ENCODE measurements at places on chromosomes 7 and 10.

DNA sequence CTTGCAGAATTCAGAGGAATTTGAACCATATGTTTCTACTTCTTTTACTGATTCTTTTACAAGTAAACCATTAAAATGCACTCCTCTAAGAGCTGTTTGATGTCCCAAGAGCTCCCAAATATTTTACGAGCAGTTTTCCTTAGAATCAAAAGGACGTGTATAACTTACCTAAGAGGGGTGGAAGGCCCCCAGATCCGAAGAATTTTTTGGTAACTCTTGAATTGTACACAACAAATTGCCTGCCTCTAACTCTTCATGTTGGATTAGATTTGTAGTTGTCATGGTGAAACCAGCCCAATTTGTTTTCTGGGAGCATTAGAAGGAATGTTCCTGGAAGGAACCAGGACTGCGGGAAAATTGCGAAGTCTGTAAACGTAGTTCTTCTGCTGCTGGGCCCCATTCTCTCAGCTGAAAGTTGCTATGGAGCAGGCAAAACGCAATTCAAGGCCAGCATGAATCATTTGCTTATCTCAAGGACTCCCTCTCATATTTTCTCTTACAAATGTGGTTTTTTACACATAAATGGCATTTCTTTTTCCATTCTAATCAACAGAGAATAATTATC is 124.8 kb upstream of the TMEM72 start:
- DNase-seq: no peak

- DNase-seq: no peak
These were observed 7.8 kb downstream of the KCND2 start for GRCh38 chr7:120280743-120281142.

DNA sequence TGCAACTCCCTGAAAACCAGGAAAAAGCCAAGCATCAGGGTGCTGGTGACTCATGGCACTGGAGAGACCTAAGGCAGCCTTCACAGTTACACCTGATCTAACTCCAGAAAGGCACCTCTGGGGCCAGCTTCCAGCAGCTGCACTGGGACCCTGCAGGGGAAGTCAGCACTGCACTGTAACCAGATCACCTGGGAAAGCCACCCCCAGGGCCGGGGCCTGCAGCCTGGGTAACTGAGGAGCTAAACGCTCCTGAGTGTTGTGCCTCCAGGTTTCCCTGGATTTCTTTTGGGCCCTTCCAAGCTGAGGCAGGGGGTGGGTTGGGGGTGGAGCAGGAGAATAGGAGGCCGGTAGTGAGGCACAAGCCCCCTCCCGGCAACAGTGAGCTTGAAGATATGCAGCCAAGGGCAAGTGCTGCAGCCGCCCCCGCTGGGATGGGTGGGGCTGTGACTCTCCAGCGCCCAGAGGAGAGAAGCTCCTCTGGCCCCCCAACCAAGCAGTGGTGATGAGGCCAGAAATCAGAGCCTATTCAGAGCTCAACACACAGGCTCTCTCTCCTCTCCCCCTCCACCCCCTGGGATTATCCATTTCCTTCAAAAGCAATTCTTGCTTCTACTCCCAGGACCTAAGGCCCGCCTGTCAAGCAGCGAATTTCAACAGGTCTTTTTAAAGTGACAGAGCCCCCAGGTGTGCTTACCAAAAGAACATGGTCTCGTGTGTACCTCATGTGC is 2.6 kb downstream of the CXCL12 start:
- DNase-seq: no peak

- peak; percentile 57 for DNase-seq
These were observed 821.7 kb downstream of the GATA3 start for GRCh38 chr10:8876171-8876570.

GRCh38 chr10:133072720-133073390 is 14.9 kb upstream of the ADGRA1 start:
- DNase-seq: no peak

Data from epithelial cell of esophagus (primary cell).